ENCODE measurements at places on chromosomes 13 and 19. TPM values are rescaled to one million over a fixed set of nuclear protein-coding genes. Genes with fewer than 3 reads are reported as not detected.
A peak's percentile ranks its signal among the peaks of the same experiment; 100 is the strongest.

The C19orf67 gene
- total RNA-seq, result not detected

The GRK1 gene
- not detected for total RNA-seq

The FCAR gene
- total RNA-seq, result 2.2 TPM

The ZNF616 gene
- 2.7 TPM for total RNA-seq

The FGF9 gene
- total RNA-seq, result 0.25 TPM

The SBSN gene
- 162 TPM for total RNA-seq

The TEAD2 gene
- total RNA-seq, result 20.4 TPM

The ZNF548 gene
- total RNA-seq, result 17.2 TPM

The FBXO27 gene
- 3.7 TPM for total RNA-seq

The TTC9B gene
- total RNA-seq, result not detected

The RABAC1 gene
- total RNA-seq, result 263 TPM

The HOMER3 gene
- total RNA-seq, result 30.9 TPM

The LNX2 gene
- 12.0 TPM for total RNA-seq

The ZNF99 gene
- not detected for total RNA-seq

The CPT1C gene
- total RNA-seq, result 12.3 TPM

- no peak for DNase-seq
These were observed 129.7 kb downstream of the KDM4B start for GRCh38 chr19:5098646-5099045.

DNA sequence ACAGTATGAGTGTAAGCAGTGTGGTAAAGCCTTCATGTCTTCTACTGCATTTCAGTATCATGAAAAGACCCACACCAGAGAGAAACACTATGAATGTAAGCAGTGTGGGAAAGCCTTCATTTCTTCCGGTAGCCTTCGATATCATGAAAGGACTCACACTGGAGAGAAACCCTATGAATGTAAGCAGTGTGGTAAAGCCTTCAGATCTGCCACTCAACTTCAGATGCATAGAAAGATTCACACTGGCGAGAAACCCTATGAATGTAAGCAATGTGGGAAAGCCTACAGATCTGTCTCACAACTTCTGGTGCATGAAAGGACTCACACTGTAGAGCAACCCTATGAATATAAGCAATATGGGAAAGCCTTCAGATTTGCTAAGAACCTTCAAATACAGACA is 12.8 kb downstream of the ZNF844 start:
- no peak for DNase-seq

DNA sequence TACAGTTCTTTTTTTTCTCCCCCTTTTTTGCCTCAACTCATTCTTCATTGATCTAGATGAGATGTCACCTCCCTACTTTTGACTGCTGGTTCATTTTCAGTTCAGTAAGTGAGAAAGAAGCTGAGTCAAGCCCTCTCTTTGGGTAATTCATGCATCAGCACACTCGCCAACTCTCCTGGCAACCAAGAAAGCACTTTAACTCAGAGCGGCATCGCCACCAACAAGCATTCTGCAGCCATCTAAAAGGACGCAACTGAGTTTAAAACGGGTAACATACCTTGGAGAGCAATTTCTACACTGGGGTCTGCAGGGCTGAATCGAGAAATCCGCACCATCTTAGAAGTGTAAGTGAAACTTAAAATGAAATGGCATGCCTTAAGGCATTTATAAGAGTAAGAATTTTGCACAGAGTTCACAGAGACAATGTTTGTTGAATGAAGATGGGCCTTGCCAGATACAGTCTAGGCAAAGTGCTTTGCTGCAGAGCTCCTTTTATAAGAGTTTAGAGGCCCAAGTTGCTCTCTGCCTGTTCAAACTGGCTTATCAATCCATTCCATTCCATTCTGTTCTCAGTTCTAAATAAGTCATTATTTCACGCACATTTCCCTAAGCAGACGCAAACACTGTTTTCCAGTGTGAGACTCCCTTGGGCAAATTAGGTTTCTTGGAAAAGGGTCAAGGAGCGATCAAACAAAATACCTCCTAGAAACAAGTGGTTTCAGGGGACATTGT is 338.0 kb downstream of the ENOX1 start:
- DNase-seq, result no peak

- DNase-seq, result no peak
These were observed 51.6 kb downstream of the KLF2 start for GRCh38 chr19:16376241-16376640.

DNA sequence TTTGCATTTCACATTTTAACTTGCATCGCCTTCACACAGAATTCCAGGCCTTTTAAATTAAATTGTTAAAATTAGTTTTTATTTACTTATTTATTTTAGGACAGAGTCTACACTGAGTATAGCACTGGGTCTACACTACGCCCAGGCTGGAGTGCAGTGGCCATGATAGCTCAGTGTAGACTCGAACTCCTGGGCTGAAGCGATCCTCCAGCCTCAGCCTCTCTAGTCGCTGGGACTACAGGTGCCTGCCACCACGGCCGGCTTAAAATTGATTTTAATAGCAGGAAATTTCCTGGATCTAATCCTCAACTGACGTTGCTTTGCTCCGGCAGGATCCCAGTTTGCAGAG is 301 bp upstream of the ZNF610 start:
- DNase-seq, result no peak

GRCh38 chr13:22944378-22944777 is 236.4 kb upstream of the SGCG start:
- no peak for DNase-seq

GRCh38 chr19:15672580-15673175 is at the start of gene CYP4F12:
TSS of gene CYP4F12 (plus strand) at chr19:15673087. CDS start at chr19:15673530, 443 bp downstream.
- peak; percentile 93 for DNase-seq

DNA sequence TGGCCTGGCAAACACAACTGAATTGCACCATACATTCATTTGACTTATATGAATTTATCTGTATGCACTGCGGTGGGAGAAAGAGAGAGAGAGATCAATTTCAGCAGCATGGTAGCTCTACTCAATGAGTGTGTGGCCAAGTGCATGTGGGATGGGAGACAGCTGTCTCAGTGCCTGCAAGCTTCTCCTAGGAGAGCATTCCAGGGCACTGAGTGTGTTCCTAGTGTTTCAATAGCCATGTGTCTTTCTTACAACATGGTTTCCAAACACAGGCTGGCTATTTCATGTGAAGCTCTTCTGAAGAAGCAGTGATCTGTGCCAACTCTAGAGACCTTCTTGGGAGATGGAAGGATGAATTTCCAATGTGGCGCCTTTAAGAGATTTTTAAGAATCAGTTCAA is 43.5 kb downstream of the NEK5 start:
- DNase-seq, result no peak

DNA sequence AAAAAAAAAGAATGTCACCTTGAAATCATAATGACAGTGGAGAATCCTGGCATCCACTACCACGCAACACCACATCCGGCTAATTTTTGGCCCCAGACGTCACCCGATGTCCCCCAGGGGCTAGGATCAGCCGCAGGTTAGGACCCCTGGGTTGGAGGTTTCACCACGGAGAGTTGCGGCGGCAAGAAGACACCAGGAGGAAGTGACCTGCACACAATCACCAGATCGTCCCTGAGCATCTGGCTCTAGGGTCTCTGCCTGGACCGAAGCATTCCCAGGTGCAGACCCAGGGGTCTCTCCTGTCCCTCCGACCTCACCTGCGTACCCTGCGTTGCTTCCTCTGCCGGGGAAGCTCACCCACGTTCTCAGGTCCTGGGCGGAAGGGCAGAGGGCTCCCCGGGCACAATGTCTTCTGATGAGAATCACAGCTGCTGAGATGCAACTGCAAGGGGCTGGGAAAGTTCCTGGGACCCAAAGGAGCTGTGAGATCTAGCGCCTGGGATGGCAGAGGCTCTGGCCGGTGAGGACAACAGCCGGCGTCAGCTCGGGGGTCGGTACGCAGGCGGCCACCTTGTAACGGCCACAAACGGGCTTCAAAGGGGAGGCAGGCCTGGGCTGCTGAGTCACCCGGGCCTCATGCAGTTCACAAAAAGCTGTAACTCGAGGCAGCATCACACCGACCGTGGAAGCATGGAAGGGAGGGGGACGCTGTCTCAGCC is 111.2 kb downstream of the GADD45B start:
- no peak for DNase-seq

- no peak for DNase-seq
These were observed 106.9 kb downstream of the CYSLTR2 start for GRCh38 chr13:48760626-48761025.

- no peak for DNase-seq
These were observed 9.4 kb upstream of the ERVV-2 start for GRCh38 chr19:53034948-53035675.

- no peak for DNase-seq
These were observed 1438.6 kb downstream of the UQCRFS1 start for GRCh38 chr19:27774337-27774736.

- DNase-seq, result no peak
These were observed 591.9 kb downstream of the DACH1 start for GRCh38 chr13:71274923-71275608.

- no peak for DNase-seq
These were observed 77.7 kb upstream of the PRR20A start for GRCh38 chr13:57063007-57063406.

GRCh38 chr19:43471091-43471490 is 5.7 kb upstream of the LYPD3 start:
- DNase-seq, result no peak

DNA sequence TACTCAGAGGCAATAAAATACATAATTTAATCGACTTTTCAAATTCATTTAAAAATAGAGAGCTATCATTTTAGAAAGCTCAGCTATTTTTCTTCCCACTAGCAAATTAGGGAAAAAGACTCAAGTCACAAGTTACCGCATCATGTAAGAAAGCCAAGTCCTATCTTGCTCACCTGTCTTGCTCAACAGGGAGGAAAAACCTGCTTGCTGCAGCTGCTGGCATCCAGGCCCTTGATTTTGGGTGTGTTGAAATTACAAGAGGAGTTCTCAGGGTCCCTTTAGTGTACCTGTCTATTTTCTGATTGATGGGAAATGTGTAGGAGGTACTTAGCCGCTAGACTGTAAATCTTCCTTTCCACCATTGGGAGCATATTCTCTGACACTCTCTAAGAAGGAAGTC is 22.2 kb downstream of the SLC10A2 start:
- DNase-seq, result no peak

DNA sequence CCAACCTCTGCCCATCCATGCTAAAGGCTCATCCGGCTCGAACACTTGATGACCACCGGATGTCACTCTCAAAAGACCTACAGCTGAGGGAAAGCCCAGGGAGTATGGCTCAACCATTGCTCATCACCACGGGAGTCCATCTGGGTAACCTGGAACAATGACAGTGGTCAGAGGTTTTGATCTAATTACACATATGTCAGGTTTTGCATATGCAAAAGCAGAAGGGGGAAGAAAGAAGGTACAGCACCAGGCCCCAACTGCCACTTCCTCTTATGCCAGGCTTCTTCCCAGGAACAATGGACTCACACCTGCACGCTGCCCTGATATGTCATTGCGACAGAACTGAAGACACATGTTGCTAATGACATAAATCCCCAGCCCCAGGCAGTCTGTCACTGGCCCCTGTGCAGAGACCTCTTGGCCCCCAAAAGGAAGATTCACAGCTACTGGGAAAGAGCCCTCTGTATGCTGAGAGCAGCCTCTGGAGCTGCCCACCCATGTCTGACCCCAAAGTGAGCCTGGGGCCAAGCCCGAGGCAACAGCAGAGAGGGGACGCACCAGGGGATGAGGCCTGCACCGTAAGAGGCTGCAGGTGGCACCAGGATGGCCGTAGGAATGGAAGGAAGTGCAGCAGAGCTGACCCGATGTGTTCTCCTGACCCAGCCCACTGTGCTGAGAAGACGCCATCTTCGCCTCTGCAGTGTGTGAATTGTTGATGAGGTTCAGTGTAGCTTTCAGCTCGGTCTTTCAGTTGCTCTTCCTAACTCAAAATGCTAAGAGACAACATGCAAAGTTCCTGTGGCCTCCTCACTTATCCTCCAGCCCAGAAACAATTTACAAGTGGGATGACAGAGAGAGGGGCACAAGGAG is 26.3 kb downstream of the EPS15L1 start:
- no peak for DNase-seq

DNA sequence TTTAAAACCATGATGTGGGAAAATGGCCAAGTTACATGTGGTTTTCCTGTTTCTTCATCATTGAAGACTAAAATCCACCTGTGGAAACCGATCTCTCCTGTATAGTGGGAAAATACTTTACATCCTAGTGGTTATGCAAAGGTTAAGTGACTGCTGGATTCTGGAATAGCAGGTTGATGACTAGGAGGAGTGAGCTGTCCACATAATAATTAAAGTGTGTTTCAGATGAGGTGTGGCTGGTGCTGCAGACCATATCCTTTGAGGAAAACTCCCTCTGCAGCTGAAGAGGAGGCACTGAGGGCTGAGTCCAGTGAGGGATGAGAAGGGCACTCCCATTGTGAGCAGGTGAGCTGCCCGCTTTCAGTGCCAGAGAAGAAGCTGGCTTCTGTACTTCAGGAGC is 43.2 kb downstream of the DCLK1 start:
- no peak for DNase-seq

- no peak for DNase-seq
These were observed 18.9 kb downstream of the ADGRE3 start for GRCh38 chr19:14655726-14656125.

DNA sequence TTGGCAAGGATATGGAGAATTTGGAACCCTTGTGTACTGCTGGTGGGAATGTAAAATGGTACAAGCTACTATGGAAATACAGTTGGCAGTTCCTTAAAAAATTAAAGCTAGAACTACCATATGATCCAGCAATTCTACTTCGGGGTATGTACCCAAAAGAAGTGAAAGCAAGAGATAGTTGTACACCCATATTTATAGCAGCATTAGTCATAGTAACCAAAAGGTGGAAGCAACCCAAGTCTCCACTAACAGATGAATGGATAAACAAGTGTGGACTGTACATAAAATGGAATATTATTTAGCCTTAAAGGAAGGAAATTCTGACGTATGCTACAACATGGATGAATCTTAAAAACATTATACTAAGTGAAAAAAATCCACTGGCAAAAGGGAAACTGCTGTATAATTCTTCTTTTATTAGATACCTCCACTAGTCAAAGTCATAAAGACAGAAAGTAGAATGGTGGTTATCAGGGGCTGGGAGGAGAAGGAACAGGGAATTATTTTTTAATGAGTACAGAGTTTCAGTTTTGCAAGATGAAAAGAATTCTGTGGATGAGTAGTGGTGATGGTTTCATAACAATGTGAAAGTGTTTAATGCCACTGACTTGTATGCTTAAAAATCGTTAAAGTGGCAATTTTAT is 141.6 kb downstream of the RXFP2 start:
- no peak for DNase-seq

GRCh38 chr13:22108979-22109378 is 438.1 kb downstream of the FGF9 start:
- DNase-seq, result no peak

DNA sequence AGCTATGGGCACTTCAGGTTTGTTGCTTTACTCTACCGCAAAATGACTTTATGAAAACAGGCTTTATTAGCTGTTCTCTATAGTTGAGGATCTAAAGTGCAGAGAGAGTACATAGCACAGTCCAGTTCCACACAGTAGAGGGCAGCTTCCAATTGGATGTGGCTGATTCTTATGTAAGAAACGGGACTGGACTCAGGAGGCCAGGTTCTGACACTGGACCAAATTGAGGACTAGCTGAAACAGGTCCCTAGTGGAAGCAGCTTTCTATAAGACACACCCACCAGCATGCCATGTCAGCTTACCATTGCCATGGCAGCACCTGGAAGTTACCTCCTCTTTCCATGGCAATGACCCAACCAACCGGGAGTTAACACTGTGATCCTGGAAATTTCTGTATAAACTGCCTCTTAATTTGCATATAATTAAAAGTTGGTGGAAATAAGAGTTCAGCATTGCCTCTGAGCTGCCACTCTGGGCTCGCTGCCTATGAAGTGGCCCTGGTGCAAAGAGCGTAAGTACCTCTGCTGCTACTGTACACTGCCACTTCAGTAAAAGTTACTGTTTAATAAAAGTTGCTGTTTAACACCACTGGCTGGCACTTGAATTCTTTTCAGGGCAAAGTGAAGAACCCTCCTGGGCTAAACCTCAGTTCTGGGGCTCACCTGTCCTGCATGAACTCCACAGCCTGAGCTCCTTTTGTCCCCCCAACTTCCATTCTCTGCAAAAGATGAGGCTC is 211.9 kb upstream of the SLC10A2 start:
- no peak for DNase-seq

Data from vagina (tissue), 2 donors.